Non-pigmented ciliary epithelial cell (primary cell): ENCODE measurements at places on chromosomes 16 and 17.

GRCh38 chr17:82846061-82846691 lies 6.4 kb upstream of the ZNF750 start:
- DNase-seq = no peak

DNA sequence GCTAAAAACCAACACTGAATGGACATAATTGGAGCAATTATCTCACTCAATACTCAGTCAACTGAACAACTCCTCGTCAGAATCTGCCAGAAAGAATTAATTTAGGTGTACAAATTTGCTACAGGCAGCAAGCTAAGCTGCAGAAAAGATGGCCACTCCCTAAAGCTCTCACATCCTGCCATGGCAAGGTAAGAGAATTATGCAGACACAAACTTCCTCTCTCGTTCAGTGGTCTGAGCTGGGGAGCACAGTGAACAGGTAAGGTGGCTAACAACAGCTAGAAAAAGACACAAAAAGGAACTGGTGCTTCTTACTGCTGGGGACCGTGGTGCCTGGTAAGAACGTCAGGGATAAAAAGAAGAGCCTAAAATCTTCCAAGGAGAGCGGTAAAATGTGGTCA lies 74.9 kb upstream of the BCAR1 start:
- DNase-seq = no peak

GRCh38 chr16:1678500-1679098 lies 520 bp downstream of the JPT2 start:
- no peak for DNase-seq

DNA sequence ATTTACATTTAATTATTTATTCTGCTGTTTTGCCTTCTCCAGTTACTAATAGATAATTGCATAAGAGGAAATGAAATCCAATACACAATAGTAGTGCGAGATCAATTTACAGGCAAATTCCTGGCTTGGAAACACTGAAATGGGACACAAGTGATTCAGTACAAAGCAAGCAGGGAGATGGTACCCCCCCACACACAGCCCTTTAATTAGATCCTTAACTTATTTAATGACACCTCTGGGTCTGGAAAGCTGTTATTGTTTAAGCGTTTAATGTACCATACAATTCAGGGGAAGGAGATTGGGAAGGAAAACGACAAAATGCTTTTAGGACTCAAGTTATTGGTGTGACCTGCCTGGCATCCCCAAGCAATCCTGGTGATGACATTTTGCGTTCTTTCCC lies 318.2 kb downstream of the NPIPA8 start:
- no peak for DNase-seq

GRCh38 chr16:55815320-55815719 lies 17.6 kb downstream of the CES1 start:
- DNase-seq = no peak

DNA sequence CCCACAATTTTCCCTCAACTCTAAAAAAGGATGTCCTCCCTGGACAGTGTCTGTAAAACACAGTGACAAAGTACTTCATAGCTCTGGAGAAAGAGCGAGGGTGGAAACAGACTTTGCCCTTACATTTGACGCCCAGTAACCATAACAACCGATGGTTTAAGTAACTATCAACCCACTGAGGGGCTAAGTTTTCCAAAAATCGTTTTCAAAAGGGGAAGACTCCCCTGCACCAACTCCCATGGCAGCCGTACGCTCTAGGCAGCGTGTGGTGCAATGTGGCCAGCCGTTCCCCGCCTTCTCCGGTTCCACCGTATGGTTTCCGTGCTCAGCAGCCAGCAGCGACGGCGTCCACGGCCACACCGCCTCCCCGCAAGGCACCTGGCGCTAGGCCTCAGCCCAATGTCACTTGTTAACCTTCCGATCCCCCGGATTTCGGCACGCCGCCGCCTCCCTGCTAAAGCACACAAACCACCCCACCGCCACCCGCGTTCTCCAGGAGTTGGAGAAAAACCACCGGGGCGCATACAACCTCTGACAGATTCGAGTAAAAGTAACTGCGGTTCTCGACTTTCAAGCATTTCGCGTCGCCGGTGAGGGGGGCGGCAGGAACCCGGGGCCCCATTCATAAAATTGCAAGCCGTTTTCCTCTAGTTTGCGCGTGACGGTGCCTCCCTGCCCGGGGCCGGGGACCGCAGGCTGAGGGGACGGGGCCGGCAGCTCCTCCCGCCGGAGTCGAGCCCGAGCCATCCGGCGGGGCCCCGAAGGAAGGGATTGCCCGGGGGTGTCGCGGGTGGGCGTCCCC lies 661 bp downstream of the TEX2 start:
- no peak for DNase-seq
